ENCODE measurements at places on chromosomes 13 and 19.

GRCh38 chr19:38951187-38951586 lies 20.4 kb downstream of the MRPS12 start:
- no peak for DNase-seq

GRCh38 chr13:80334597-80335260 lies 6.2 kb downstream of the SPRY2 start:
- peak; percentile 53 for DNase-seq

DNA sequence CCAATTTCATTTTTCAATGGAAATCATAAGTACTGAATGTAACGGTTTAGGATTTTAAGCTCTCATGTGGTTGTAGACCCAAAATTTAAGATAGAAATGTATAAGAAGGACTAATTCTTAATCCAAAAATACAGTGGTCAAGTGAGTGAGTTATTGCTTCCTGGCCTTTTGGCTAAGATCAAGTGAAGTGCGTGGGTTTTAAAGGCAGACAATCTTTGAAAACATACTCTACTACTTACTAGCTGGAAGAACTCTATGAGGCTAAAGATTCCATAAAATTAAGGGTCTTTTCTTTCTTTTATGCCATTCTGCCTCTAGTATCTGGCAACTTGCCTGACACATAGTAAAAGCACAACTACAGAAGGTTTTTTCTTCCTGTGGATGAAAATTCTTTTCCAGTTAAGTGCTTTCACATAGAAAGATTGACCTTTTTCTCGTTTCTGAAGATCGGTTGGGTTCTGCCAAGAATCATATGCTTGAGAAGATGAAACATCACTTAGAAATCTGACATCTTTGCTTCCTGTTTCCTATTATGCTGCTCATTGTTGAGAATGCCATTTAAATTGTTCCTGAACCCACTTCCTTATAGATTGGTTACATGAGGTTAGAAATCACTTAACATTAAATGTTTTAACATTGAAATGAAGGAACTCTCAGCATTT lies 26.4 kb upstream of the SCEL start:
- peak; percentile 61 for DNase-seq

GRCh38 chr19:16035601-16036297 lies 40.5 kb upstream of the TPM4 start:
- DNase-seq: no peak
